Omental fat pad (tissue), 4 donors: ENCODE measurements at places on chromosomes 4 and X.

DNA sequence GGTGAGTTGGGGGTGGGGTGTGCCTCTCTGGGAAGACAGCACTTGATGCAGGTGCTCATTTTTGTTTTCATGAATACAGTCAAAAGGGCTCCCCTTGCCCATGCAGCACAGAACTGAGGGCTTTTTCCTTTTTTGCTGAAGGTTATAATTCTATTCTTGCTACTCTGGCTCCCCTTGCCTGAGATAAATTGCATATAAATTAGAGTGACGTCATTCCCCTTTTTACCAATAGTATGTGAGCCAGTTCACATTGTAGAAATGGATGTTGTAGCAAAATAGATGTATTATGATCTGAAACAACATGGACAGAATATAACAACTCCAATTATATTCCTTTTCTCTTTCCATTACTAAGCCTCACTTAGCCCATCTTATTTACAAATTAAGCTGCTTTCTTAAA, 28.4 kb downstream of the CXorf58 start:
- DNase-seq, result no peak

GRCh38 chrX:93322110-93322509, 351.3 kb downstream of the NAP1L3 start:
- DNase-seq, result no peak

DNA sequence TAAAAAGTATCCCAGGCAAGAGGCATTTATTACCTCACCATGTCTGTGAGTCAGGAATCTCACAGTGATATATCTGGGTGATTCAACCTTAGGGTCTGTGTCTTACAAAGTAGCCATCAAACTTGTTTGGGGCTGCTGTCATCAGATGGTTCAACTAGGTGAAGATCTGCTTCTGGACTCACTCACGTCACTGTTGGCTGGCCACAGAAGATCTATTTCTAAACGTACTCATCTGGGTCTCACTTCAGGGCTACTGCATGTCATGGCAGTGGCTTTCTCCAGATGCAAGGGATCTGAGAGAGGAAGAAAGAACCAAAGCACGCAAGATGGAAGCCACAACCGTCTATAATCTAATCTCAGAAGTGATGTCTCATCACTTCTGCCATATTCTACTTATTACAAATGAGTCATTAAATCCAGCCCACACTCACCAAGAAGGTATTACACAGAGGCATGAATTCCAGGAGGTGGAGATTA, 267.8 kb upstream of the ANKRD50 start:
- DNase-seq, result no peak

DNA sequence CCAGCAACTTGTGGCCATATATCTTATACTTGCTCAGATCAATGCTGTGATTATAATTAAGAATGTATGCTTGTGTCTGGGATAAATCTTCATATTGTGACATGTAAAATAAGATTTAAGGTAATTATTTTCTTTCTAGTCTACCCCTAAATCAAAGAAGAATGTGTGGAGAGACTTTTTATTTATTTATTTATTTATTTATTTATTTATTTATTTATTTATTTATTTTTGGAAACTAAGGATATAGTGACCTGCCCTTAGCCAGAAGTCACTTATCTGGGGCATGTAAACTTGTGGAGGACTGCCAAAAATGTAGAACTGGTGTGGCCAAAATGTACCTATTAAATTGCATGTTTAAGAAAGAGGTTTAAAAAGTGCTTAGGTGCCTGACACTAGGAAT, 144.3 kb downstream of the BEND2 start:
- no peak for DNase-seq

DNA sequence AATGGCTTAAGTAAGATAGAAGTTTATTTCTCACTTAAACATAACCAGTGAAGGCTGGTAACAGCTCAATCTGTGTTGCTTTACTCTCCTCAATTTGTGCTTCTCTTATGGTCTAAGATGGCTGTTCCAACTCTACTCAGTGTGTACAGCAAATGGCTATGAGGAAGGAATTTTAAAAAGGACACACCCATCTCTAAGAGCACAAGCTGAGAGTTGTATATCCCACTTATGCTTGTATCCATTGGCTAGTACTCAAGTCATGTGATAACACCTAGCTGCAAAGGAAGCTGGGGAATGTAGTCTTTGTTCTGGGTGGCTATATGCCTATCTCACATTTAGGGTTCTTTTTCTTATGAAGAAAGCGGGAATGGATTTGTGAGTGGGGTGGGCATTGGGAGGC, 63.3 kb downstream of the GPAT3 start:
- no peak for DNase-seq

GRCh38 chr4:160510928-160511327, 1408.0 kb downstream of the RAPGEF2 start:
- DNase-seq, result no peak

GRCh38 chr4:147108409-147108808, 162.7 kb upstream of the TTC29 start:
- no peak for DNase-seq

DNA sequence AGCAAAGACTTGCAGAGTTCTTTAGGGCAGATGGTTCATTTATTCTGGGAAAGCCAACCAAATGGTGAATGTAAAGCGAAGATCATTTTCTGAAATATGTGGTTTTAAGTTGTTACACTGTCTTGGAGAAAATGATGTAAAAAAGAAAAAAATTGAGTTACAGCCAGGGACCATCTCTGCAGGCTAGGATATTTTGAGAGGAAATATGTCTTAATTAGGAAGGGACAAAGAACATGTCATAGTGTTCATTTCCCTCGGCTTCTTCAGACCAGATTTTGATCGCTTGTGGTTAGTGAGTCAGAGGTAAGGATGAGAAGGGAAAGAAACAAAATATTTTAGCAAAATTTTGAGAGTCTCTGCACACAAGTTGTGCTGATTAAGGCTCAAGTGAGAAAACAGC, 59.0 kb upstream of the C1QTNF7 start:
- no peak for DNase-seq

- no peak for DNase-seq
Measured at GRCh38 chrX:40931921-40932320, 153.3 kb upstream of the USP9X start.

- DNase-seq, result no peak
Measured at GRCh38 chr4:105257817-105258495, 111.3 kb downstream of the TET2 start.
